ENCODE measurements at places on chromosomes 6 and 20.

- no peak for DNase-seq
These were observed 183.4 kb downstream of the WDR27 start for GRCh38 chr6:169518451-169518850.

DNA sequence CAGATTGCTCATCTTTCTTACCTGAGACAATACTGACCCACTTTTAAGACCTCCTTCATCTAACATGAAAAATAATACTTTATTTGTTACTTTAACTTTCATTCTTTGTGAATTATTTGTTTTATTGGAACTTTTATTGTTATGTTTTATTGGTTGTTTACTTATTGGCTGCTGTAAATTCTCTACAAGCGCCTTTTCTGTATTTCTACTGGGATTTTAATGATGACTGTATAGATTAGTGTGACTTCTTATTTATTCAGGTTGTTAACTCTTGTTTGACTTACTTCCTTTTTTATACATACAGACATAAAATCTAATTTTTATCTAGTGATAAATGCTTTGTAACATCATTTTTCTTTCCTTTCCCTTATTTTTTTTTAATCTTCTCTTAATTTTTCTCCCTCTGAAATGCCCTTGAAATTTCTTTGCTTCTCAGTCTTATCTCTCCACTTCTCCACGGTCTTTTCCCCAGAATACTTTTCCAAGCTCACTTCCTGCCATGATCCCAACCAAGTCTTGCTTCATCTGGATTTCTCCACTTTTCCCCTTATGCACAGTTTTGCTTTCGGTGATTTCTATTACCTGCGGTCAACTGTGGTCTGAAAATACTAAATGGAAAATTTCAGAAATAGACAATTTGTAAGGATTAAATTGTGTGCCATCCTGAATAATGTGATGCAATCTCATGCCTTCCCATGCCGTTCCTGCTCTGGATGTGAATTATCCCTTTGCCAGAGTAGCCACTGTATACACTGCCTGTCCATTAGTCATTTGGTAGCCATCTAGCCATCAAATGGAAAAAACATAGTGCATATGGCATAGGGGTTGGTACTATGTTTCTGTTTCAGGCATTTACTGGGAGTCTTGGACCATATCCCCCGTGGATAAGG, 265.9 kb downstream of the PRL start:
- no peak for DNase-seq

GRCh38 chr6:49634836-49635218, 1.8 kb downstream of the RHAG start:
- no peak for DNase-seq

- no peak for DNase-seq
These were observed 308.9 kb downstream of the ZNF217 start for GRCh38 chr20:53284696-53285095.

GRCh38 chr6:22888163-22888752, 318.9 kb downstream of the HDGFL1 start:
- no peak for DNase-seq

DNA sequence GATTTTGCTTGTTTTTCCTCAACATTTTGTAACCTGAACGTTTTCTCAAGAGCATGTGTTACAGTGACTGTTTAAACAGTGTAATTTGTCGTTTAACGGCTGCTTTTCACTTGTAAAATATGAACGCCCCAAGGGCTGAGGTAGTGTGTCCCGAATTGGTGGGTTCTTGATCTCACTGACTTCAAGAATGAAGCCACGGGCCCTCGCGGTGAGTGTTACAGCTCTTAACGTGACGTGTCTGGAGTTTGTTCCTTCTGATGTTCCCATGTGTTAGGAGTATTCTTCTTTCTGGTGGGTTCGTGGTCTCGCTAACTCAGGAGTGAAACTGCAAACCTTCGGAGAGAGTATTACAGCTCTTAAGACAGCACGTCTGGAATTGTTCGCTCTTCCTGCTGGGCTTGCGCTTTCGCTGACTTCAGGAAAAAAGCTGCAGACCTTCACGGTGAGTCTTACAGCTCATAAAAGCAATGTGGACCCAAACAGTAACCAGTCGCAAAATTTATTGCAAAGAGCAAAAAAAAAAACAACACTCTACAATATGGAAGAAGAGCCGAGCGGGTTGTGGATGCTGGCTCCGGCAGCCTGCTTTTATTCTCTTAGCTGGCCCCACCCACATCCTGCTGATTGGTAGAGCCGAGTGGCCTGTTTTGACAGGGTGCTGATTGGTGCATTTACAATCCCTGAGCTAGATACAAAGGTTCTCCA, 25.1 kb upstream of the TRIM27 start:
- DNase-seq = no peak
